Stimulated activated CD4-positive, alpha-beta T cell treated with anti-CD3 and anti-CD28 coated beads, Interleukin-12 subunit alpha, Interleukin-12 subunit beta, amount 100 ng/mL, for 4 hours (primary cell): ENCODE measurements at places on chromosomes 4 and X.

DNA sequence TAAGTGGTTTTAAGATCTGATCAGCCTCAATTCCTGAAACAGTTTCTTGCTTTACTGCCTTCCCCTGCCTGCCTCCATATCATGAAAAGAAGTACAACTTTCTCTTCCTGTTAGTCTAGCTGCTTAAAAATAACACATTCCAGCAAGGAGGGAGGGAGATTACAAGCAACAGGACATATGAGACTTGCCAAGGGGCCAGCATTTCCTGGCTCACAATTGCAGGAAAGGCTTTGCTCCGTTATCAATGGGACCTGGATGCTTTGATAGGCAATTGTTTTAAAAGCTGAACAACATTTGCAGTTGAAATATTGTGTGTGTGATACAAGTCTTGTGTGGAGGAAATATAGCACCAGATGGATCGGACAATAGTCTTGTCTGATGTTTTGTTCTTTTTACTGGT lies 425.0 kb downstream of the FAT4 start:
- DNase-seq = no peak

DNA sequence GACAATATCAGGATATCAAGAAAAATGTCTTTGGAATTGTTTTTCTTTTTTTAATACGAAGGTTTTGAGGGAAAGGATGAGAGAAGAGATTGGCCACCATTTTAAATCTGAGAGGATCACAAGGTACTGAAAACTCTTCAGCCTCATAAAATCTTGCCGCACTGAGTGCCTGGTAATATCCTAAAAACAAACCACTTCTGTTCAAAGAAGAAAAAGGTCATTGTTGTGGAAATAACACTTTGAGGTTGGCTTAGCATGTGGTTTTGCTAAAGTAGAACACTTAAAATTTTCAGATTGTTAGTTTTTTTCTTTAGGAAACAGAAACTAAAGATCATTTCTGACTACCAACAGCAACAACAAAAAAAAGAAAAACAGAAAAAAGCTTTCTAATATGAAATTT lies 1.0 kb upstream of the CLDN22 start:
- DNase-seq = no peak

GRCh38 chrX:87736576-87736975 lies 219.0 kb downstream of the KLHL4 start:
- no peak for DNase-seq

- no peak for DNase-seq
Observed at GRCh38 chrX:30659421-30659820, 6.2 kb downstream of the GK start.

GRCh38 chrX:149541521-149542047 lies 772 bp downstream of the EOLA1 start:
- no peak for DNase-seq

GRCh38 chr4:5711479-5712184 lies 631 bp downstream of the EVC start:
- no peak for DNase-seq

- no peak for DNase-seq
Observed at GRCh38 chrX:6184900-6185515, 43.7 kb downstream of the NLGN4X start.

GRCh38 chr4:38416450-38417014 lies 247.5 kb upstream of the KLF3 start:
- no peak for DNase-seq

DNA sequence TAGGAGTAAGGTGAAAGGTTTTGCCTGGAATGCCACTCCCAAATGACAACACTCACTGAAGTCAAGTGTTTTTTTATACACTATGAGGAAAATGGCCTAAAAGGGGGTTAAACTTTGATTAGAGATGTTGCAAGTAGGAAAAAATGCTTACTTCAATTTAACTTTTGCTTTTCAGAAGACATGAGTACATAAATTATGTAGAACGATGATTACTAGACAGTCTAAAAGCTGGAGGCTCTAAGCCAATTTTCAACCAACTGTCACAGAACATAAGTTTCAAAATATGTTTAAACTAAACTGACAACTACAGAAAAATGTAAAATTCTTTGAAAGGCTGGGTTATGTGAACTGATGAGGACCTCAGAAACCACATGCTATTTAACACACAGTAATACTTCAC lies 83.4 kb downstream of the SHISA3 start:
- no peak for DNase-seq

GRCh38 chr4:155703486-155704247 lies 37.0 kb downstream of the GUCY1A1 start:
- no peak for DNase-seq

- no peak for DNase-seq
Observed at GRCh38 chr4:41510179-41510578, 27.8 kb upstream of the LIMCH1 start.

- DNase-seq = no peak
Observed at GRCh38 chrX:130030826-130031225, 48.4 kb downstream of the BCORL1 start.

GRCh38 chr4:57051095-57051494 lies 59.1 kb downstream of the IGFBP7 start:
- DNase-seq = no peak

DNA sequence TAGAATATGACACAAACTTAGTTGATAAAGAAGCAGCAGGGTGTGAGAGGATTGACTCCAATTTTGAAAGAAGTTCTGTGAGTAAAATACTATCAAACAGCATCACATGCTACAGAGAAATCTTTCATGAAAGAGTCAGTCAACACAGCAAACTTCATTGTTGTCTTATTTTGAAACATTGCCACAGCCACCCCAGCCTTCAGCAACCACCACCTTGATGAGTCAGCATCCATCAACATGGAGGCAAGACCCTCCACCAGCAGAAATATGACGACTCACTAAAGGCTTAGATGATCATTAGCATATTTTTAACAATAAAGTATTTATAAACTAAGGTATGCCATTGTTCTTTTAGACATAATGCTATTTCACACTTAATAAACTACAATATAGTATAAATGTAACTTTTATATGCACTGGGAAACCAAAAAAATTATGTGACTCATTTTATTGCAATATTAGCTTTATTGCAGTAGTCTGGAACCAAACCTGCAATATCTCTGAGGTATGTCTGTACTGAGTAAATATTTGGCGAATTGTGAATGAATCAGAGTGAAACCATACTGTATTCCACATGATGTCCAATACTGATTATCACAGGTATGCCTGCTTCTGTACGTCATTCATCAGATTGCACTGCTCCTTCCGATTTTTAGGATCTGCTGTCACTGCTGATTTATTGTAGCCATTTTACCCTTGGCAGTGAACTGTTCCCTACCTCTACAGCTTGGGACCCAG lies 11.6 kb downstream of the FRMPD4 start:
- DNase-seq = no peak

GRCh38 chrX:105697984-105698781 lies 124.2 kb upstream of the NRK start:
- no peak for DNase-seq

GRCh38 chr4:186248643-186249042 lies 17.3 kb upstream of the F11 start:
- no peak for DNase-seq

GRCh38 chr4:7212921-7213320 lies 20.6 kb downstream of the SORCS2 start:
- no peak for DNase-seq

GRCh38 chr4:1784789-1785591 lies 8.1 kb upstream of the FGFR3 start:
- DNase-seq = no peak

DNA sequence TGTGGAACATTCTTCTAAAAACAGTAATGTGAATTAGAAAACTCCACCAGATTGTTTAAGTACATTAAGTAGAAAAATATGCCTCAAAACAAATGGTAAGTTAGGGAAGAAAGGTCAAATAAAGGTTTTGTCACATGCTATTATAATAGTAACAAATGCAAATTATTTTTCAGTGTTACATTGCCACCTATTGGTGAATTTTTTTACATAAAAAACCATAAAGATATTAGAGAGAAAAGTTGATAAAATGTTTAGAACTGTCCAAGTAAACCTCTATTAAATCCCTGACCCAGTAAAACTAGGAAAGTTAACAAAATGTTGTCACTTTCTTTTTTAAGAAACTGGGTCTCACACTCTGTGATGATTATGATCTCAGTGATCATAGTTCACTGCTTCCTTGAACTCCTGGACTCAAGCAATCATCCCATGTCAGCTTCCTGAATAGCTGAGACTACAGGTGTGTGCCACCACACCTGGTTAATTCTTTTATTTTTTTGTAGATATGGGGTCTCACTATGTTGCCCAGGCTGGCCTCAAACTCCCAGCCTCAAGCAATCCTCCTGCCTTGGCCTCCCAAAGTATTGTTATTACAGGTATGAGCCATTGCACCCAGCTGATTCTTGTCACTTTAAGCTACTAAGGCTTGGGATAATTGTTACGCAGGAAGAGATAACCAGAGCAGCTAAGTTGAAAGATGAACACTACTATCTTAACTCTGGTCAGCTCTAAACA lies 157.6 kb downstream of the ATRX start:
- DNase-seq = no peak

GRCh38 chr4:36394352-36394903 lies 113.0 kb downstream of the DTHD1 start:
- peak; percentile 2 for DNase-seq

DNA sequence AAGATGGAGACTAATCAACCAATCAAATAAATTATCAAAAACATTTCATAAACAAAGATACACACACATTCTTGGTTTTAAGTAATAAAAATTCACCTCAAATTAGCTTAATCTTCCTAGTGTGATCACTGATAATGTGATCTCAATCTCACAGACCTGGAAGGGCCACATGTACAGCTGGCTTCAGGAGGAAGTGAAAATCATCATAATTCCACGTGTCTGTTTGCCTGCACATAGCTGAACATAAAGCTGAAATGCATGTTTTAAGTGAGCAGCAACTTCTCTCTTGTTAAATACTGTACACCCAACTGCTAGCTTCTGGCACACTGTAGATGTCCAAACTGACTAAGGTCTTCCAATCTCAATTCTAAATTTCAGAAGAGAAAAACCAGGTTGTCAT lies 53.8 kb downstream of the ARHGAP6 start:
- no peak for DNase-seq

DNA sequence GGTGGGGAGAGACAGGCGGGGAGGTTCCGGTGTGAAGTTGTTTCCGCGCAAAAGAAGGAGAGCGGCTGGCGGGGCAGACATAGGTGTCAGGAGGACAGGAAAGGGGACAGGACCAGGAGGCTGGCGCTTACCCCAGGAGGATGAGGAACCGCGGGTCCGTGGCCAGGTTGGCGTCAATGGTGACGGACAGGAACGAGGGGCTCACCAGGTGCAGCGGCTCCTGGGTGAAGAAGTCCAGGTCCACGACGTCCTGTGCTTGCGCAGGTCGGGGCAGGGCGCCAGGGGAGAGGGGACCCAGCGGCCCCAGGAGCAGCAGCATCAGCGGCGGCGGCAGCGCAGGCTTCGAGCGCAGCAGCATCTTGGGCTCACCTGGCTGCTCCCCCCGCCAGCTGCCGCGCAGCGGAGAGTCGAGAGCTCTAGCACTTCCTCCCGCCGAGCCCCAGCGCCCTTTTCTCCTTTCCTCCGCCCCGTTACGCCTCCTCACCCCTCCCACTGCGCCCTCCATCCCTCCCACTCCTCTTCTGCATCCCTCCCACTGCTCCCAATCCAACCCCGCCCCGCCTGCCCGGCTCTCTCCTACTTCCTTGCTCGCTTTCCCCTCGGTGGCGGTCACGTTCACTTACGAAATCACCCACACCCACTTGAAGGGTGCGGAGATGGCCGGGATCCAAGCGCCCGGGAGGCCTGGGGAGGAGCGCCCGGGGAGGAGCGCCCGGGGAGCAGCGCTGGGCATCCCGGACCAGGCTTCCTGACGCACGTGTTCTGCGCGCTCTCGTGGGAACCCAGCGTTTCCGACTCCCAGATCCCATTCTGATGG lies at the start of gene HPSE:
HPSE (minus strand) TSS at position 424 of the 817 bp plus-strand sequence; CDS start at position 358, 66 bp downstream.
- peak; percentile 61 for DNase-seq

DNA sequence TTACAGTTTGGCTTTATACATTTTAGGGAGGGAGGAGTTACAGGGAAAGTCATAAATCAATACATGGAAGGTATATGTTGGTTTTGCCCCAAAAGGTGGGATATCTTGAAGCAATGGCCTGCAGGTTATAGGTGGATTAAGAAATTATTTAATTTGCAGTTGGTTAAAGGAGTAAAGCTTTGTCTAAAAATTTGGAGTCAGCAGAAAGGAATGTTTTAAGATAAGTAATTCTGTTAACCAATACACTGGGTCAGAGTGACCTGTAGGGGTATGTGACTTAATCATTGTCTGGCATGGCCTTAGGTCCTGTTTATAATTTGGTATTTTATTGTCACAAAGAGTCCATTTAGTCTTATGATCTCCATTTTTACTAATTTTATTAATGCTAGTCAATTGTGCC lies 115.0 kb downstream of the AGTR2 start:
- no peak for DNase-seq

GRCh38 chr4:56762484-56763250 lies 58.8 kb downstream of the SPINK2 start:
- no peak for DNase-seq

- DNase-seq = no peak
Observed at GRCh38 chr4:40887764-40888131, 138.0 kb downstream of the NSUN7 start.

- DNase-seq = no peak
Observed at GRCh38 chr4:41856797-41857196, 78.4 kb upstream of the TMEM33 start.

DNA sequence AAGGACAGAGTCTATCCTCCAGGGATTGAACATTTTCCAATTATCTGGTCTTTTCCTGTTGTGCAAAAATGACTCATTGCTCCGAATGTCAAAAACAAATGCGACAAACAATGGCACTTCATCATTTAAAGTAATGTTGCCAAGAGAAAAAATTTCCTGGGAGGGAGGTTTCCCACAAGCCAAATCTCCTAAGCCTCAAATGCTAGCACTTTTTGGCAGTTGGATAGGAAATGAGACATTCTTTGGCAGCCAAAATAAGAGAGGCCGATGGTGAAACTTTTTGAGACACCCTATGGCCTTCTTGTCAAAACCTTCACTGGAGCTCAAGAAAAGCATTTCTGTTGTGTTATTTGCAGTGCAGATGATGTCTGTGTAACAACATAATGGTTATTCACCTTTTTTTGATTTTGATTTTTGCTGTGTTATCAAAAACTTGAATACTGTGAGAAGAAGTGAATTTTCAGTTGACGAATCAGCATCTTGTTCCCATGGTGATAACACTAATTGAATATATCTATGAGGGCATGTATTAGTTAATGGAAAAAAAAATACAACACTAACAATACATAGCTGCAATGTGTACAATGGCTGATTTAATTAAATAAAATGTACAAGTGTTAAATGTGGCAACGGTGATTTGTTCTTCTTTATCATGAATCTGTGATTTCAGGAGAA lies 333.8 kb downstream of the ANK2 start:
- no peak for DNase-seq
